ENCODE measurements at places on chromosomes 4 and X.

DNA sequence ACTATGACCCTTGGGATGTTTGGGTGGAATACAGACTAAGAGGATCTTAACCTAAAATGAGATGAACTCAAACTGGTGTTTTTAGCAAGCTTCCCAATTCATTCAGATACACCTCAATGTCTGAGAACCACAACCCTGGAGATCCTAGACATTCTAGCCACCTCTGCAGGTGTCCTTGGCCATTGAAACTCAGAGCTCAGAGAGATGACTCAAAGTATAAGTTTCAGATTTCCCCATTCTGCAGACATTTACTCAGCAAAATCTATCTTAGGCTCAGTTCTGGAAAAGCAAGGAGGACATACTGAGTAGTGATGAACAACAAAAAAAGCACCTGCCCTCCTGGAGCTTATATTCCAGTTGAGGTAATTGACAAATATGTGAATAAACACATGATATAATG, 47.8 kb downstream of the COMMD8 start:
- H3K27ac ChIP-seq = no peak overlapping the region
- H3K4me1 ChIP-seq = no peaks in the 10 kb centered on the region
- H3K36me3 ChIP-seq = no peaks in the 10 kb centered on the region

GRCh38 chrX:19005909-19006308, 22.0 kb upstream of the PHKA2 start:
- H3K27me3 ChIP-seq = no peaks in the 10 kb centered on the region
- no peak overlapping the region for H3K4me3 ChIP-seq
- DNase-seq = no peak
- H3K36me3 ChIP-seq = no peaks in the 10 kb centered on the region
- H3K27ac ChIP-seq = no peak overlapping the region

DNA sequence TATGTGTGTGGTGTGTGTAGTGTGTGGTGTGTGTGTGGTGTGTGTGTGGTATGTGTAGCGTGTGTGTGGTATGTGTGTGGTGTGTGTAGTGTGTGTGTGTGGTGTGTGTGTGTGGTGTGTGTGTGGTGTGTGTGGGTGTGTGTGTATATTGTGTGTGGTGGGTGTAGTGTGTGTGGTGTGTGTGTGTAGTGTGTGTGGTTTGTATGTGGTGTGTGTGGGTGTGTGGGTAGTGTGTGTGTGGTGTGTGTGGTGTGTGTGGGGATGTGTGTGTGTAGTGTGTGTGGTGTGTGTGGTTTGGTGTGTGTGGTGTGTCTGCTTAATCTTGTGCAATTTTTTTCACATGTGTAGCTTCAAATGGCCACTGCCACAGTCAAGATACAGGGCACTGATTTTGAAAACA, 94.5 kb downstream of the CPZ start:
- no peaks in the 10 kb centered on the region for H3K27me3 ChIP-seq
- H3K4me3 ChIP-seq = no peak overlapping the region
- no peak overlapping the region for H3K27ac ChIP-seq
- no peak for DNase-seq
- no peaks in the 10 kb centered on the region for H3K4me1 ChIP-seq

- H3K27ac ChIP-seq = no peak overlapping the region
- no peaks in the 10 kb centered on the region for H3K36me3 ChIP-seq
- no peak for DNase-seq
Observed at GRCh38 chr4:172881645-172882044, 287.0 kb upstream of the GALNT7 start.

DNA sequence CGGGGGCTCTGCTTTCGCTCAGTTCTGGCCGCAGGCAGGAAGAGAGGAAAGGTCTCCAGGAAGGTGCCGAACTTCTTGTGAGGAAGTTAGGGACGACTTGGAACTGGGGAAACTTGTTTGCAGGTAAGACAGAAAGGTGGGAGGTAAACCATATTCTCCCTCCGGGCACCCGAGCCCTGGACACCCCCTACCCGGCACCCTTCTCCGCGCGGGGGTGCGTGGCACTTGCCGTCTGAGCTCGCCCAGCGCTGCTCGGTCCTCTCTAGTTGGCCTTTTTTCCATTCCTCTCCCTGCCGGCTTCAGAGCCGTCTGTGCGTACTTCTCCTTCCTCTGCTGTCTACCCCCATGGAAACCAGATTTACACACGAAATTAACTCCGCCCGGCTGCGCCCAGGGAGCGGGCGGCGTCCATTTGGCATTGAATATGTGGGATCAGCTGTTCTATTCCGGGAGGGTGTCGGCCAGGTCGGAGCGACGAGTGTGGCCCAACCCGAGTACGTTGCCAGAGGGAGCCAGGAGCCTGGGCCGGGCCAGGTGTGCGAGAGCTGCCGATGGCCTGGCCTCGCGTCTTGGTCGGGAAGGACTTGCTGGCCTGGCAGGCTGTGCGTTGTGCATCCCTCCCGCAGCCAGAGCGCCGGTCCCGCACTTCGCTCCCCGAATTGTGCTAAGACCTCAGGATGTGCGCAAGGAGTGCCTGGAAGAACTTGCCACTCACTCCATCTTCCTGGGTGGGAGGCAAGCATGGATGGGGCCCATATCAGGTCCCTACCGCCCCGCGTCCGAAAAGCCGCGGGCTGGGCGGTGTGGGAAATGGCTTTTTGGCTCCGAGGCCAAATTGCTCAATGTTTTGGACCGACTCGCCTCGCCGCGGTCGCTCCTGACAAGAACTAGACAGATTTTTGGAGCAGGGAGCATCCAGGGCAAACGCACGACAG, 1.7 kb downstream of the PDGFRA start:
- no peak for DNase-seq
- peak overlapping the region; percentile 81 for H3K4me3 ChIP-seq
- peaks cover 7% of the 10 kb centered on the region for H3K4me1 ChIP-seq
- H3K36me3 ChIP-seq = no peaks in the 10 kb centered on the region
- no peaks in the 10 kb centered on the region for H3K27me3 ChIP-seq
- H3K27ac ChIP-seq = peak overlapping the region; percentile 87

DNA sequence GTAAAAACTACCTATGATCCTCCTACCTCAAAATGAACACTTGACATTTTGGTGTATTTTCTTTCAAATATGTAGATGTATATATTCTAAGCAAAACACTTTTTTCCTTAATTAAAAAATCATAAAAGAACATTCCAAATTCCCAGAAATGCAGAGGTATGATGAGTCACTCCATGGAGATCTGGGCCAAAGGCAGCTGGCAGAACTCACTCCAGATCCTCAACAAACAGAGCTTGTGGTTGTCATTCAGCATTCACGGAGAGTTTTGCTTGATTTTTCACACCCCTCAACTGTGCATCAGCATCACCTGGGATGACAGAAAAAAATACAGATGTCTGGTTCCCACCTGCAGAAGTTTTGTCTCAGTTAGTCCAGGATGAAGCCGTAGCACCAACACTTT, 144.6 kb downstream of the KIT start:
- no peaks in the 10 kb centered on the region for H3K4me1 ChIP-seq
- no peaks in the 10 kb centered on the region for H3K27me3 ChIP-seq
- no peak overlapping the region for H3K27ac ChIP-seq
- H3K36me3 ChIP-seq = no peaks in the 10 kb centered on the region
- no peak overlapping the region for H3K4me3 ChIP-seq

DNA sequence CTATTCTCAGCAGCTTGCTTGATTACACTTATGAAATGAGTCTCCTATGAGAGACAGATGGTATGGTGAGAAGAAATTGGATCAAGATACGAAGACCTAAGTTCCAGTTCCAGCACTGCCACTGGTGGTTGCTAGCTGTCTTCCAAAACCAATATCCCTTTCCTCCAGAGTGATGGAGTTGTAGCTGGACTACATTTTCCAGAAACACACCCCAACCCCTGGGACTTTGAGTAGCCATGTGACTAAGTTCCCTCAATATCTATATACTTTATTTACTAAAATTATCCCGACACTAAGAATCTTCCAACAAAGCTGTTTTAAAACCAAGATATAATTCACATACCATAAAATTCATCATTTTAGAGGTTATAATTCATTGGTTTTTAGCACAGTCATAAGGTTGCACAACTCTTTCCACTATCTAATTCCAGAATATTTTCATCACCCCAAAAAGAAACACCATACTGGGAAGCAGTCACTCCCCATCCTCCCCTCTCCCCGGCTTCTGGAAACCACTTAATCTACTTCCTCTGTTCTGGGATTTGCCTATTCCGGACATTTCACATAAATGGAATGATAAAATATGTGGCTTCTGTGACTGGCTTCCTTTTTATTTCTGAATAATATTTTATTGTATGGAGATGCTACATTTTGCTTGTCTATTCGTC, 118.0 kb downstream of the MANBA start:
- DNase-seq = no peak
- no peak overlapping the region for H3K4me3 ChIP-seq
- H3K27ac ChIP-seq = no peak overlapping the region
- H3K36me3 ChIP-seq = peaks cover 22% of the 10 kb centered on the region
- no peaks in the 10 kb centered on the region for H3K27me3 ChIP-seq

DNA sequence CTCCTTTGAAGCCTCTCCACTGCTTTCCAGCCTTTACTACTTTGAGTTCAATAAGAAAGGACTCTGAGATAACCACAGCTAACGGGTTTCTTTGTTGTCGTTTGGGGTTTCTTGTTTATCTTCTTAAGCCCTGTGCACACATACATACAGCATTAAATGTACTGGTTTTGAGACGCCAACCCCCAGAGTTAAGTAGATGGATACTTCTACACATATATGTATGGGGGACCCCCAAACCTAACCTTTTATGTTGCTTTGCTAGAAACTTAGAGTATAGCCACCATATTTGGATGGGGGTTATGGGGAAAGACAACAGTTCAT, 697 bp downstream of the CEP135 start:
- peak overlapping the region; percentile 90 for H3K27ac ChIP-seq
- peak overlapping the region; percentile 98 for H3K4me3 ChIP-seq
- no peak for DNase-seq
- no peaks in the 10 kb centered on the region for H3K4me1 ChIP-seq

GRCh38 chr4:47612116-47613023, 127.3 kb downstream of the ATP10D start:
- no peak for DNase-seq
- no peak overlapping the region for H3K27ac ChIP-seq
- H3K4me1 ChIP-seq = no peaks in the 10 kb centered on the region

DNA sequence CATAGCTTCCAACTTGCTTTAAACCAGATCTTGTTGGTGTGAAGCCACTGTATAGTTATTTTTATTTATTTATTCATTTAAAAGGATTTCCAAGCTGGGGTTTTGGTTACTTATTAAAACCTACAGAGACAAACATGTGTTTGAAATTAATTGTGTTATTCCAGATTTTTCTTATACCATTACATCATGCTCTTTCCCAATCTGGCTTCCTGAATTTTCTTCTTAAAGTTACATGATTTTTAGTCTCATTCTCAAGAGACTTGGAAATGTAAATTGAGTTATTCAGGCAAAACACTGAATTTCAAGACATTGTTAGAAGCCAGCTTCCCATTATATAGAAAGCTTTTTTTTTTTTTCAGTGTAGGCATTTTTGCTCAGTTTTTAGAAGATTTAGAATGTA, 381.9 kb downstream of the IL1RAPL1 start:
- H3K4me1 ChIP-seq = no peaks in the 10 kb centered on the region
- H3K36me3 ChIP-seq = no peaks in the 10 kb centered on the region
- no peaks in the 10 kb centered on the region for H3K27me3 ChIP-seq

- H3K36me3 ChIP-seq = peaks cover 30% of the 10 kb centered on the region
- no peaks in the 10 kb centered on the region for H3K27me3 ChIP-seq
- no peak for DNase-seq
- no peak overlapping the region for H3K27ac ChIP-seq
- no peak overlapping the region for H3K4me3 ChIP-seq
- peaks cover 16% of the 10 kb centered on the region for H3K4me1 ChIP-seq
Observed at GRCh38 chr4:153295131-153295755, 49.2 kb upstream of the MND1 start.

- H3K27me3 ChIP-seq = no peaks in the 10 kb centered on the region
- DNase-seq = no peak
- no peaks in the 10 kb centered on the region for H3K4me1 ChIP-seq
- peak overlapping the region; percentile 55 for H3K4me3 ChIP-seq
- H3K36me3 ChIP-seq = no peaks in the 10 kb centered on the region
- H3K27ac ChIP-seq = peak overlapping the region; percentile 92
Observed at GRCh38 chrX:17738737-17739535, 1.6 kb downstream of the SCML1 start.

- no peaks in the 10 kb centered on the region for H3K27me3 ChIP-seq
- no peaks in the 10 kb centered on the region for H3K4me1 ChIP-seq
- no peak for DNase-seq
- H3K36me3 ChIP-seq = no peaks in the 10 kb centered on the region
Observed at GRCh38 chrX:41889317-41890025, 33.9 kb downstream of the CASK start.

DNA sequence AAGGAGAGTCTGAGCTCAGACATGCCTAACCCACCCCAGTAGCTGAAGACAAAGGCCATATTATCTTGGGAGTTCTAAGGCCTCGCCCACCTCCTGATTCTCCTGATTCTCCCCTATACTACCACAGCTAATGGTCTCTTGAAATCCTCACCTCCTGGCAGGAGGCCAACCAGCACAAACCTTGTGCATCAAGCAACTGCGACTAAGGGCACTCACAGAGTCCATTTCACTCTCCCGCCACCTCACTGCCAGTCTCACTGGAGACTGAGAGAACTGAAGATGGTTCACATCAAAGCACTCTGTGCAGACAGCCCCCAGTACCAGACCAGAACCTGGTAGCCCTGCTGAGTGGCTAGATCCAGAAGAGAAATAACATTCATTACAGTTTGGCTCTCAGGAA, 102.1 kb upstream of the KLF8 start:
- no peaks in the 10 kb centered on the region for H3K4me1 ChIP-seq
- no peaks in the 10 kb centered on the region for H3K36me3 ChIP-seq
- no peak overlapping the region for H3K27ac ChIP-seq
- H3K27me3 ChIP-seq = no peaks in the 10 kb centered on the region
- DNase-seq = no peak

DNA sequence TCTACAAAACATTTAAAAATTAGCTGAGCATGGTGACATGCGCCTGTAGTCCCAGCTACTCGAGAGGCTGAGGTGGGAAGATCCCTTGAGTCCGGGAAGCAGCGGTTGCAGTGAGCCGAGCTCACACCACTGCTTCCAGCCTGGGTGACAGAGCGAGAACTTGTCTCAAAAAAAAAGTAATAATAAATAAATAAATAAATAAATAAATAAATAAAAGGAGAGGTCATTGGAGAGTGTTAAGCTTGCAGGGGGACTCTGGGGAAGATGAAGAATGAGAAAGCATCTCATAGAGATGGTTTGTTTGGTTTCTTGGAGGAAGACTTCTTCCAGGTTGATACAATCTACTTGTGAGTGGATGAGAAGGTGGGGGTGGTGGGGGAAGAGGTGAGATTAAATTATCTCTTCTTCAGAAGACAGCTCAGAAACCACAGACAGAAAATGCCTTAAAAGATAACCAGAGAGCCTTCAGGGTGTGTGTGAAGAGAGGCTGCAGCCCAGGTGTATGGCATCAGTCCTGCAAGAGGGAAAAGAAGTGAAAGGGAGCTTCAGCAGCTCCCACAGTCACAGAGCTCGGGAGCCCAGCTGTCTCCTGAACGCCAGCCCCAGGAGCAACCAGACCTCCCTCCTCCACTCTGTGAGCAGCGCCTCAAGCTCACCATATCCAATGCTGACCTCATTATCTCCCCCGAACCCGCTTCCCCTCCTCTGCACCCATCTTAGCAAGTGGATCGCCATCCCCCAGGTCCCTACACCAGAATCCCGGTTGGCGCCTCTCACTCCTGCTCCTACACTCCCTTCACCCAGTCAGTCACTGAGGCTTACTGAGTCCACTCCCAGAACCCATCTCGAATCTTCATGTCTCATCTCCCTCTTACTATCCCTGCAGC, 48.2 kb downstream of the RBM47 start:
- no peaks in the 10 kb centered on the region for H3K4me1 ChIP-seq
- no peaks in the 10 kb centered on the region for H3K27me3 ChIP-seq
- H3K4me3 ChIP-seq = no peak overlapping the region
- H3K36me3 ChIP-seq = no peaks in the 10 kb centered on the region

Data from ascending aorta (tissue), 2 donors.